Fibroblast of skin of abdomen (primary cell): ENCODE measurements at places on chromosomes 1 and 21.

GRCh38 chr1:198986036-198986435 is 347.2 kb downstream of the PTPRC start:
- no peak for DNase-seq

DNA sequence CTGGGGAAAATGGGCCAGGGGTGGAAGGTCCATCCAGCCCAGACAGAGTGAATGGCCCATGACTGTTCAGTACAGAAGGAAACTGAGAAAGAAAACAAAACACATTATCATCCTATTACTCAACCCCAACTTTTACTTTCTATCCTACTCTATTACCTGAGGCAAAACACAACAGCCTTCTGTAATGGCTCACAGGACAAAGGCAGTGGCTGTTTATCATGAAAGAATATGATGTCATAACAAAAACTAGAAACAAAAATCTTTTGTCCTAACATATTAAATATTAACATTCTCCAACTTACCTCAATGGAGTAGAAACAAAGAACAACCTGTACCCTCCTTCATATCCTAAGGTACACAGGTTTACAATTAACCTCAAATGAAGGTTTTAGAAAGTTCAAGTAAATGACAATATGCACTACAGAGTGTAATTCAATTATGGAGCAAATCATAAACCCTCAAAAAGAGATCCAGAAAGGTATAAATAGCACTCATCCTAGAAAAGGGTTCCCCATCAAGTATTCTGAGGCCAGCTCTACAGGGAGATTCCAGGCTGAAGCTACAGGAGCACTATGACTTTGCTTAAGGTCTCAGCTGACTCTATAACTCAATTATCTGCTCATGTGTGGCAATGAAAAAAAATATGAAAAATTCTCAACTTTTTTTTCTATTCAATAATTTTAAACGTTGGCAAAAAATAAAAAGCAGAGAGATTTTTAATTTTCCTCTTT is 15.1 kb downstream of the ELK4 start:
- no peak for DNase-seq

DNA sequence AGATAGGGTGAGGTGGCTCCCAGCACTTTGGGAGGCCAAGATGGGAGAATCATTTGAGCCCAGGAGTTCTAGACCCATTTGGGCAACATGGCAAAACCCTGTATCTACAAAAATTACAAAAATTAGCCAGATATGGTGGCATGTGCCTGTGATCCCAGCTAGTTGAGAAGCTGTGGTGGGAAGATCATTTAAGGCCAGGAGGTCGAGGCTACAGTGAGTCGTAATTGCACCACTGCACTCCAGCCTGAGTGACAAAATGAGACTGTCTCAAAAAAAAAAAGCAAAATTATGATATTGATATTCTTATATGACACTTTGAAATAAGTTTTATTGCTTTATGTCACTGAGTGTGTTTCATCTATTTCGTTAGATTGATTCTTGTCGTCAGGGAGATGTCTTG is 7.4 kb downstream of the ACADM start:
- DNase-seq = peak; percentile 4

DNA sequence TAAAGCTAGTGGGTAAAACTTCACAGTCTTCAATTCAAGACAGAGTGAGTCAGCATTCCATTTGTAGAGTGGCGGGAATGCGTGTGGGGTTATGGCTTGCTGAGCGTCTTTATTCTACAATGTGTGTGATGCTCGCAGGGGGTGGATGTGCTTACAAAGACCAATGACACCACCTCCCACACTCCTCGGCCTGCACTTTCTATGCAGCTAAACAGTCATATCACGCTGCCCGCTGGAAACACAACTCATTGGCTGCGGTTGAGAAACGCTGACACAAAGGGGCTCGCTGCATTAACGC is 298.5 kb downstream of the PCP4 start:
- peak; percentile 40 for DNase-seq

DNA sequence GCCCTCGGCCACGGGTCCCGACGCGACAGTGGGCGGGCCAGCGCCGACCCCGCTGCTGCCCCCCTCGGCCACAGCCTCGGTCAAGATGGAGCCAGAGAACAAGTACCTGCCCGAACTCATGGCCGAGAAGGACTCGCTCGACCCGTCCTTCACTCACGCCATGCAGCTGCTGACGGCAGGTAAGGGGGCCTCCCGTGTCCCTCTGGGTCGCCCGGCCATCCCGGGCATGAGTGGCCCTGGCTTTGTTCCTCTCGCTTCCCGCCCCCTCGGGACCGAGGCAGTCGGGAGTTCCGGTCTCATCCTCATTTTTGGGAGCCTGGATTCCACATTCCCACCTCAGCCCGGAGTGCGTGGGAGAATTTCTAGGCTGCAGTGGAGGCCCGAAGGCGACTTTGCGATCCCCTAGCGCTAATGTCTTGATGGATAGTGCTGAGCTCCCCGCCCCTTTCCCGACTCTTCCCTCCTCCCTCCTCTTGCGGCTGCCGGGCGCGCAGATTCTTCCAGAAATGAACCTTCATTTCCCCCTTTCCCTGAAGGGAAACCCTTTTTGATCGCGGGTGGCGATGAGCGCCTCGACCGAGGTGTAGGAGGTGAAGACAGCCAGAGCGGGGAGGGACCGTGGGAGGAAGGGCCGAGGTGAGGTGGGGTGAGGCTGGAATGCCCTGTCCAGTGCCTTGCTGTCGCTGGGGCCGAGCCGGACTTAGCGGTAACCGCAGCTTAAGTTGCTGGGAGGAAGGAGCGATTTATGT is 705 bp downstream of the KHDRBS1 start:
- DNase-seq = peak; percentile 42

- DNase-seq = no peak
Observed at GRCh38 chr1:205266611-205267305, 39.0 kb downstream of the TMCC2 start.

DNA sequence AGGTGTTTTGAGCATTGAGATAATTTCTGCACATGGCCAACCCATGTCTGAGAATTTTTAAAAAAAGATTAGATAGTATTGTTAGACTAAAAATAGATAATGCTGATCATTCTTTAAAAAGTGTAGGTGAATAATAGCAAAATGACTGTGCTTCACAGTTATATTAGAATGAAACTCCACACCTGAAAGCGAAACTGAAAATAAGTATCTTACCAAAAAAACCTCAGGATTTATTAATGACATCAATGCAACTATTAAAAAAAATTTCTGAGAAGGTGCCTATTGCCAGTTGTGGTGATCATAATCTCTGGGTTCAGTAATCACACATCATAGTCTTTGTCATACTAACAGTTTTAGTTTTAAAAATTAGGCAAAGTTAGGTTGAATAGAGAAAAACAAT is 36.5 kb downstream of the PLA2G4A start:
- DNase-seq = no peak

GRCh38 chr1:58811303-58811702 is 27.5 kb upstream of the JUN start:
- DNase-seq = no peak

- DNase-seq = no peak
Observed at GRCh38 chr1:165424454-165425216, 20.3 kb downstream of the RXRG start.

- DNase-seq = peak; percentile 23
Observed at GRCh38 chr1:31617916-31618746, 642 bp downstream of the HCRTR1 start.

- DNase-seq = no peak
Observed at GRCh38 chr1:198671136-198671535, 32.3 kb downstream of the PTPRC start.

DNA sequence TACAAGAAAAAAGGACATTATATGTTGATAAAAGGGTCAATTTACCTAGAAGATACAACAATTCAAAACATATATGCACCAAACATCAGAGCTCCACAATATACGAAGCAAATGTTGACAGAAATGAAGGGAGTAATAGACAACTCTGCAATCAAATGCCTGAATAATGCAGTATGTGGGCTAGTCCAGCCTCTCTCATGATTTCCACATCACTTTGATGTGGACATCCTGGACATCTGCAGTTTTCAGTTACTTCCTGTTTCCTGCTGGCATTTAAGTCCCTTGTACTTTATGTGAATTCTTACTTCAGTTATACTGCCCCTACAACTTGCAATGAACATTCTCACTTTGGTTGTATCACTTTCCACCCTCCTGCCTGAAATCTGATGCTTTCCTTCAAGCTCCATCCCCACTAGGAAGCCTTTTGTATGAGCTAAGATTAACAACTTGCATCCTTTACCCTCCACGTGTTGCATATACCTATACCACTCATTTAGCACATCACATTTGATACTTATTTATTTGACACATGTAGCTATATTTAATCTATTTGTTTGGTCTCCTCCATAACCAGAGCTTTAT is 36.7 kb downstream of the DISC1 start:
- DNase-seq = no peak

GRCh38 chr1:229625071-229625914 is 629 bp downstream of the TAF5L start:
- peak; percentile 26 for DNase-seq
